Activated naive CD4-positive, alpha-beta T cell treated with anti-CD3 and anti-CD28 coated beads, Interleukin-2, amount 50 U/mL, for 72 hours (primary cell): ENCODE measurements at places on chromosomes 5 and 9.

GRCh38 chr5:103428923-103429322 is 133.7 kb downstream of the NUDT12 start:
- DNase-seq = no peak

DNA sequence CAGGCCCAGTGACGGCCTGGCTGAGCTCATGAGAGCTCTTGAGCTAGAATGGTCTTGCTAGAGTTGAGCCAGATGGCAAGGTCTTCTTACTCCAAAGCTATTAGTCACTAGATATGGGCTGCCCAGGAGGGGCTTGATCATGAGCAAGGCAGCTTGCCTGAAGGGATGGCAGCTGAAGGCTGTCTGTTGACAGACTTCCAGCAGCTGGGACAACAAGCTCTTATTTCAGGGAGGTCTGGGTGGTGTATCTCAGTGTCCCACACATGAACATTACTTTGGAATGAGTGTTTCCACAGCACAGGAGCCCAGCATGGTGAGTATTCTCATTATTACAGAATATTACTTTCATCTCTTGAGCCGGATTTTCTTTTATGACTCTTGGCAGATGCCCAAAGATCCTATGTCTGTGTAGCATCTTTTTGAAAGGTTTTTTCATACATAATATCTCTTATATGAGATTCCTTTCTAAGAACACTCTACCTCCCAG is 414.1 kb downstream of the ARHGEF28 start:
- DNase-seq = no peak

- DNase-seq = no peak
Measured at GRCh38 chr5:28961816-28962215, 1923.4 kb upstream of the CDH9 start.

- no peak for DNase-seq
Measured at GRCh38 chr5:96159043-96159442, 197.4 kb upstream of the ELL2 start.

- no peak for DNase-seq
Measured at GRCh38 chr5:44365345-44365744, 23.9 kb downstream of the FGF10 start.

DNA sequence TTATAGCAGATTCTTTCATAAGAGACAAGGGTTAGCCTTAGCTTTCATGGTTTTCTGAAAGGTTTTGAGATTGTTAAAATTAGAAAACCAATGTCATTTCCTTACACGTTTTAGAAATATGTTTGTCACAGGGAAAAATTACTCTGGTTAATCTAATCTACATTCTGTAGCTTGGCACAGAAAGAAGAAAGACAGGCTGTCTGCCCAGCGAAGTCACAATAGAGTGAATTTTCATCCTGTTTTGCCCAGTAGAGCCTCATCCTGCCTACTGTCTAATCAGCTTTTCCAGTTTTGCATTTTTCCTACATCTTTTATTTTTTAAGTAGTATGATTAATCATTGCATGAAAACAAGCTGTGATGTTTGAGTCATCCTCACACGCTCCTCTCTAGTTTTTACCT is 688.8 kb downstream of the MTRR start:
- DNase-seq = no peak

GRCh38 chr5:119344231-119344630 is 11.6 kb upstream of the TNFAIP8 start:
- DNase-seq = no peak

DNA sequence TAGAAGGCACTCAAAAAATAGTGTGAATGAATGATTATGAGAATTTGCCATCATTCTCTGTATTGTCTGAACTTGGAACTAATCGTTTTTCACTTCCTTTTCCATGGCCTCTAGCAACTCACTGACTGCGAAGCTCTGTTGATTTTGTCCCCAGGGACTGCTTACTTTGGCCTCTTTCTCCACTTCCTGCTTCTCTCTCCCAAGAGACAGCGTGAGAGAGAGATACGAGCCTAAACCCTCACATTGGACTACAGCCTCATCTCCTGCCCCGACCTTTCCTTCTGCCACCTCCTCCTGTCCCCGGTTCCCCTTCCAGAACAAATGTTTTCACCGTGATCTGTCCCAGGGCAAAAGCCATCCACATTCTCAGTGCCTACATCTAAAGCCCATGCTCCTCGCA is 300.8 kb upstream of the PANK3 start:
- no peak for DNase-seq

DNA sequence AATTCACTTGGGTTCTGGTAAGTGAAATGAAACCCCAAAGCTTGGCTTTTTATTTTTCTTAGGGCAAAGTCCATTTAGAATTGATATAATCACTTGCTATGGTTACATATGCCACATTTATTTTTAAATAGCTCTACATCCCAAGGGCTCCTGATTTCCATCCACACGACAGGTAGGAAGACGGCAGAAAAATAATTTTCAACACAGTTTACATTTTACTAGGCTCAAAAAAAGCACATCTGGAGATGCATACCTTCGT is 95.0 kb upstream of the EFNA5 start:
- no peak for DNase-seq

- DNase-seq = no peak
Measured at GRCh38 chr9:130186051-130186450, 13.8 kb downstream of the NCS1 start.

DNA sequence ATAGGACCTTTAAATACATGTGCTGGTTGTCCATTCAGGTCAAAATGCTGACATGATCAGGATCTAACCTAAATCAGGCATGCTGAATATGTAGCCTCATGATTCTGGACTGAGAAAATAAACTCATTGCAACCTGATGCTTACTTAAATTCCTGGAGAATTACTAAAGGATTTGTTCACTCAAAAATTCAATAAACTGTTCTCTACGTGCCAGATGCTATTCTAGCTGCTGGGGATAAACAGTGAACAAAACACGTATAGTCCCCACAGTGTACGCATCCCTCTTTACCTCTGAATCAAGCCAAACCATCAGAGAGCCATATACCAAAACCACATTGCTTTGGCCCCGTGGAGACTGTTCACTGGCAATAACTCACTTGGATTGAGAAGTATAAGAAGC is 6.1 kb downstream of the SCAI start:
- no peak for DNase-seq

DNA sequence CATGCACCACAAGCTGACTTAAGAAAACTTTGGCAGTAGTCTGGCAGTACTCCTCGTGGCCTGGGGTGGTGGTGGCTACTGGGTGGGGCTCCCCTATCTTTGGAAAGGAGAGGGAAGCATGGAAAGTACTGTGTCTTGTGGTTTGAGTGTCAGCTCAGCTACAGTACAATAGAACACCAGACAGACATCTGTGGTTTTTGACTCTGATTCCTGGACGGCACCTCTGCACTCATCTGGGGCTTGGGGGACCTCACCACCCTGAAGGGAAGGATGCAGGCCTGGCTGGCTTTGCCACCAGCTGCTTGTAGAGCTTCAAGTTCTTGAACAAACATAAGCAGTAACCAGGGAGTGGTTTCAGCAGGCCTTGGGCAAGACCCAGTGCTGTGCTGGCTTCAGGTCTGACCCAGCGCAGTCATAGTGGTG is 40.6 kb downstream of the TNFSF8 start:
- DNase-seq = peak; percentile 68
